ENCODE measurements at places on chromosomes 16 and 17. TPM values are rescaled to one million over a fixed set of nuclear protein-coding genes. Genes with fewer than 3 reads are reported as not detected.

Gene UBB
- total RNA-seq = 1,877 TPM

Gene WNK4
- total RNA-seq = 1.7 TPM

Gene TBC1D28
- not detected for total RNA-seq

Gene TMED6
- total RNA-seq = not detected

Gene ATXN2L
- total RNA-seq = 30.5 TPM

Gene CACNG3
- not detected for total RNA-seq

All from Daoy (cell line).